ENCODE measurements at places on chromosomes 11 and 22.

- DNase-seq: no peak
Measured at GRCh38 chr11:108035690-108036089, 27.0 kb downstream of the CUL5 start.

DNA sequence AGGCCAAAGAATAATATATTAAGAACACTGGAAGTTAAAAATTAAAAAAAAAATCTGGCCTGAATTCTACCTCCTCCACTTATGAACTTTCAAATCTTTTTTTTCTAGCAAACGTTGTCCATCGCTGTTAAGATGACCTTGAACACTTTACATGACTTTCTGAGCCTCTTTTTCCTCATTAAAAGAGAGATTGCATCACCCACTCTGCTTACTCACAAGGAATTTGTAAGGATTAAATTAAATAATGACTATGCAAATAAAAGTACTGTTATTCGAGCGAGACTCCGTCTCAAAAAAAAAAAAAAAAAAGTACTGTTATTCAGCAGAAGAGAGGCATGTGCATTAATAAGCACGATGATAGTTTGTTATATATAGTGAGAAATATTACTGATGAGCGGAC, 285.1 kb upstream of the CCDC90B start:
- DNase-seq: no peak

DNA sequence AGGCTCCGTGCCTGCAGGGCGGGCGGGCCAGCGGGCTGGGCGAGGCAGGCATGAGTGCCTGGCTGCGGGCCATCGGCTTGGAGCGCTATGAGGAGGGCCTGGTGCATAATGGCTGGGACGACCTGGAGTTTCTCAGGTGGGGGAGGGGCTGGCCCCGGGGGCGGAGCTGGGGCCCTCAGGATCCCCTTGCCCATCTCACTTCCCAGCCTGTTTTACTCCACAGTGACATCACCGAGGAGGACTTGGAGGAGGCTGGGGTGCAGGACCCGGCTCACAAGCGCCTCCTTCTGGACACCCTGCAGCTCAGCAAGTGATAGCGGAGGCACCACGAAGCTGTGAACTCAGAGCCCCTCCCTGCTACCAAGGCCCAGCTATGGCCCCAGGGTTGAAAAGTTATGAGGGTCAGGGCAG, 5.9 kb downstream of the PHOX2A start:
- DNase-seq: peak; percentile 90

- DNase-seq: peak; percentile 78
Measured at GRCh38 chr11:66142370-66143263, 72.5 kb downstream of the PACS1 start.

DNA sequence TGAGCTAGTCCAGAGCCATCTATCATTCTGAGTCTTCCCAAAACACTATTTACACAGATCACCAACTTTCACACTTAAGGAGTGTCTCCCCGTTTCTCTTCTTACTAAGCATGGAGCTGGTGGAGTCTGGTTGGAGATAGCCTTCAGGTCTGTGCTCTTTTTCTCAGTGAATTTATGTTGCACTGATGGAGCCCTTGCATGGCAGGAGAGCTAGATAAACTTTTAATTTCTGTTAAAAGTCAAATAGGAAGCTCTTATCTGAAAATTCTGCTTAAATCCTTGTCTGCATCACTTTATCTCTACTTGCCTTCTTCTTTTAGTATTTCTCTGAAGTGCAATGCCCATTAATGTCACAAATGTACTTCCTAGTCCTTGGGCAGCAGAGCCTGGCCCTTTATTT, 63.4 kb downstream of the ST3GAL4 start:
- DNase-seq: no peak

DNA sequence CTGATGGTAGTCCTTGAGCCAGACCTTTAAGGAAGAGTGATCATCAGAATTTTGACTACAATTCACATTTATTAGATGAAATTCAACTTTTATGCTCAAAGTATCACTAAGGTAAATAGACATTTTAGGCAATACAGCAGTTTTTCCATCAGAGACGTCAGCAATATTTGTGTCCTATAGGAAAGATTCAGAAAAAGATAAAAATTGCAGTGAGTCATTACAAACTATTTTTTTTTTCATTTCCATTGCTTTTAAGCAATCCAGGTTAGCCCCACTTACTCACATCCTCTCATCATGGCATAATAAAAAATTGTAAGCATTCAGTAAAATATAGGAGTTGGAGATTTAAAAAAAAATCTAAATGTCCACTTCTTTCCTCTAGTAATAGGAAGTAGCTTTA, 46.9 kb downstream of the MSANTD4 start:
- no peak for DNase-seq

DNA sequence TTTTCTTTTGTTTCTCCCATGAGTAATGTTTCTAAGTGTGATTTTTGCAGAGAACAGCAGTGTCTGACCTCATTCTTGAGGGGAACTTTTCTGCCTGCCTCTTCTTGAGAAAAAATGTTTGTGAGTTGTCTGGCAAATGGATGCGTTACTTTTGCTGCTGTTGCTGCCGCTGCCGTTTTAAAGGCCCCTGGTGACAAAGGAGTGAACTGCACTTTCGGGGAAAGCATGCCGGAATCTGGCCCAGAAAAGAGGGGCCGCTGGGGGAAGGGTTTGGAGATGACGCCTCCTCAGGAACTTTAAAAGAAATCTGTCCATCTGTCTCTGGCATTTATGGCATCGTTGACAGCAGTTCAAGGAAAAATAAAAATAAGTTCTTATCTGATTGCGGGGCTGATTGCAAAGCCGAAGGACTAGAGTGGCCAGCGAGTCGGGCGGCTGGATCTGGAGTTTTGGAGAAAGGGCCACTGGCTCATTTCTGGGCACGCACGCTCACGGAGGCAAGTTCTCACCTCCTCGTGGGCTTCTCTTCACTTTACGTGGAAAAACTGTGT, 16.5 kb downstream of the ZBTB16 start:
- peak; percentile 55 for DNase-seq

GRCh38 chr11:115452241-115452640, 52.0 kb downstream of the CADM1 start:
- DNase-seq: no peak

All from Karpas-422 (cell line).